ENCODE measurements at places on chromosomes 1 and 21. TPM values are rescaled to one million over a fixed set of nuclear protein-coding genes. Genes with fewer than 3 reads are reported as not detected.

The FCMR gene
- 75.1 TPM for total RNA-seq

The SLAMF1 gene
- total RNA-seq = 75.0 TPM

DNA sequence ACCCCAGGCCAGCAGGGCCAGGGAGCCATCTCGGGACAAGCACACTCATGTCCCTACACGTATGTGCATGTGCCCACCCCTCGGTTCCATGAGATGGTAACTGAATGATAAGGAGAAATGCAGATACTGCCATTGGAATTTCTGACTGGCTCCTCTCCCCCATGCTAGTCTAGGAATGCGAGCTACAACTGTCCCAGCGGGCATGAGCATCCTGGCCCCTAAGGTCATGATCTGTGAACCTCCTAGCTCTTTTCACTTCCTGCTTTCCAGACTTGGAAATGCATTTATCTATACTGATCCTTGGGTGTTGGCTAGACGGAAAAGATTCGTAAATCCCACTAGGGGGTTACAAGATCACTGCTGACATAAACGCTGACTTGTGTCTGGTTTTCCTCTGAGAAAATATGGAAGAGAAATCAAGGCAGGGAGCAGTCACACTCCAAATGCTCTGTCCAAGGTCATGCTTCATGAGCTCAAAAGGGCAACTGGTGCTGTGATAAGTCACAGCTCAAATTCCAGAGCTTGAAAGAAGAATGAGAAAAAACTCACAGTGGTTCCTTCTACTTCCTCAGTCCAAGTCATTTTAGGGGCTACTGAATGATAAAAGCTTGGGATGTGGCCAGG is 49.8 kb downstream of the SLC45A1 start:
- no peak for DNase-seq

DNA sequence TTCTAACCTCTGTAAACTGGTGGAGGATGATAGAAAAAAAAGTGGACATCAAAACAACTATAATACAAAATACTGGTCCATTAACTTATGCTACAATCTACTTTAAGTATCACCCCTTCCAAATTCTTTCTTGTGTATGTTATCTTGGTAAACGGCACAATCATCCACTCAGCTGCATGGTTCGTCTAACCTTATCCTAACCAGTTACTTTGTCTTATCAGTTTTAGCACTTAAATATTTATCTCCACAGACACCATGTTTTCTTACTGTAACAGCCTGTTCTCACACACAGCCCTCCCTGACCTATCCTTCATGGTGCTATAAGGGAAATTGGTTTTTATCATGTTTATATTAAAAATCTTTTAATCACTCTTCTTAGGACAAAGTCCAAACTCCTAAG is 157.2 kb downstream of the PTGER3 start:
- DNase-seq = no peak

The CFHR4 gene
- not detected for total RNA-seq
